Adrenal gland (tissue), 19 donors: ENCODE measurements at places on chromosomes 4 and X. TPM values are rescaled to one million over a fixed set of nuclear protein-coding genes. Genes with fewer than 3 reads are reported as not detected.

- H3K27me3 ChIP-seq = no peaks in the 10 kb centered on the region
- no peaks in the 10 kb centered on the region for H3K36me3 ChIP-seq
- DNase-seq = no peak
- H3K27ac ChIP-seq = no peak overlapping the region
- H3K4me1 ChIP-seq = no peaks in the 10 kb centered on the region
- H3K4me3 ChIP-seq = no peak overlapping the region
These were observed 42.1 kb upstream of the SPINK2 start for GRCh38 chr4:56863441-56864139.

GRCh38 chr4:185120631-185120946 lies 22.5 kb upstream of the SLC25A4 start:
- H3K36me3 ChIP-seq = no peaks in the 10 kb centered on the region
- no peaks in the 10 kb centered on the region for H3K27me3 ChIP-seq
- no peak overlapping the region for H3K27ac ChIP-seq
- no peak overlapping the region for H3K4me3 ChIP-seq
- no peak for DNase-seq

GRCh38 chrX:10656214-10656613 lies 35.8 kb upstream of the MID1 start:
- no peaks in the 10 kb centered on the region for H3K27me3 ChIP-seq
- H3K4me1 ChIP-seq = no peaks in the 10 kb centered on the region
- no peak overlapping the region for H3K4me3 ChIP-seq
- H3K36me3 ChIP-seq = no peaks in the 10 kb centered on the region
- DNase-seq = no peak

- no peak overlapping the region for H3K4me3 ChIP-seq
- H3K36me3 ChIP-seq = no peaks in the 10 kb centered on the region
- no peak for DNase-seq
- no peak overlapping the region for H3K27ac ChIP-seq
- peaks cover 12% of the 10 kb centered on the region for H3K4me1 ChIP-seq
These were observed 4.3 kb downstream of the ZXDB start for GRCh38 chrX:57596109-57596508.

- peaks cover under 1% of the 10 kb centered on the region for H3K27me3 ChIP-seq
- H3K4me3 ChIP-seq = no peak overlapping the region
- no peak overlapping the region for H3K27ac ChIP-seq
- H3K36me3 ChIP-seq = no peaks in the 10 kb centered on the region
- no peaks in the 10 kb centered on the region for H3K4me1 ChIP-seq
These were observed 33.7 kb downstream of the ATP2B3 start for GRCh38 chrX:153551135-153551534.

DNA sequence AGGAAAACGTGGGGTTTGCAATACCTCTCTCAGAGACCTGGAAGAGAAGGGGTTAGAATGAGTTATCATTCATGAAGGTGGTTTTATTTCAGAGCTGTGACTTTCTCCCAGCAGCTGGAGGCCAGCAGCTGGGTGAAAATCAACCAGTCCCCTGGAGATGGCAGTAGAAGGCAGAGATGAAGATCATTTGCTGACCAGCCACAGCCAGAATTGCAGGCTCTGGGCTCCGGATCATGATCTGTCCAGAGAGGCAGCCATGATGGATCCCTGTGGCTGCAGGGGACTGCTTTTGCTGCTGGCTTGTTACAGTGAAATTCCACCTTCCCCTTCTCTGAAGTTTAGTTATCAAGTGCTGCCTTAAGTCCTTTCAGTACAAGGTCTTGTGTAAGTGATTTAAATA lies 46.9 kb upstream of the TAB3 start:
- no peaks in the 10 kb centered on the region for H3K36me3 ChIP-seq
- no peak overlapping the region for H3K4me3 ChIP-seq
- H3K27me3 ChIP-seq = peaks cover 13% of the 10 kb centered on the region
- no peak overlapping the region for H3K27ac ChIP-seq
- no peak for DNase-seq

- no peak overlapping the region for H3K27ac ChIP-seq
- no peak for DNase-seq
- peaks cover 48% of the 10 kb centered on the region for H3K4me1 ChIP-seq
- no peaks in the 10 kb centered on the region for H3K36me3 ChIP-seq
- no peak overlapping the region for H3K4me3 ChIP-seq
These were observed 495.2 kb downstream of the INPP4B start for GRCh38 chr4:142350871-142351270.

Gene H2BW2
- not detected for polyA plus RNA-seq

Gene MTNR1A
- polyA plus RNA-seq = not detected
